ENCODE measurements at places on chromosomes 11 and 22. TPM values are rescaled to one million over a fixed set of nuclear protein-coding genes. Genes with fewer than 3 reads are reported as not detected.

PLEKHA7 gene
- total RNA-seq = 33.2 TPM

SEC14L2 gene
- 1.2 TPM for total RNA-seq

BCO2 gene
- 169 TPM for total RNA-seq

PVALB gene
- total RNA-seq = not detected

HEPN1 gene
- total RNA-seq = not detected

PTPN5 gene
- 0.47 TPM for total RNA-seq

ANO9 gene
- 0.11 TPM for total RNA-seq

LGR4 gene
- 13.0 TPM for total RNA-seq

UBQLNL gene
- total RNA-seq = not detected

C22orf39 gene
- total RNA-seq = 76.2 TPM

GGTLC2 gene
- not detected for total RNA-seq

CDHR5 gene
- total RNA-seq = not detected

C1QTNF5 gene
- total RNA-seq = 14.4 TPM

IGSF22 gene
- 0.49 TPM for total RNA-seq

SCGB2A2 gene
- not detected for total RNA-seq

ISX gene
- total RNA-seq = not detected

MYRF gene
- total RNA-seq = 0.14 TPM

MS4A6E gene
- not detected for total RNA-seq

SHANK2 gene
- 0.27 TPM for total RNA-seq

TRPT1 gene
- 82.3 TPM for total RNA-seq

SMIM38 gene
- total RNA-seq = not detected

PGA5 gene
- not detected for total RNA-seq

CHORDC1 gene
- total RNA-seq = 41.4 TPM

ST3GAL4 gene
- total RNA-seq = 61.7 TPM

RFPL1 gene
- not detected for total RNA-seq

XKR3 gene
- total RNA-seq = not detected

OR51B2 gene
- total RNA-seq = not detected

CRYBB1 gene
- total RNA-seq = 0.66 TPM

NXPE2 gene
- 0.22 TPM for total RNA-seq

OR51B5 gene
- not detected for total RNA-seq

NFAM1 gene
- total RNA-seq = 1.2 TPM

PYGM gene
- total RNA-seq = 89.5 TPM

ADAMTS15 gene
- 22.9 TPM for total RNA-seq

DGAT2 gene
- 6.9 TPM for total RNA-seq

KCNJ11 gene
- total RNA-seq = 17.5 TPM

OSBPL5 gene
- 11.4 TPM for total RNA-seq

APOBEC3C gene
- 25.1 TPM for total RNA-seq

SERPING1 gene
- total RNA-seq = 94.6 TPM

PTPRCAP gene
- 0.60 TPM for total RNA-seq

SSTR3 gene
- total RNA-seq = not detected

ELMOD1 gene
- 2.3 TPM for total RNA-seq

OR8D1 gene
- total RNA-seq = not detected

Measured in left ventricle myocardium inferior (tissue), 1 donor.